Mucosa of gallbladder (tissue), 1 donor: ENCODE measurements at places on chromosomes 4 and X. TPM values are rescaled to one million over a fixed set of nuclear protein-coding genes. Genes with fewer than 3 reads are reported as not detected.

The FGFBP1 gene
- total RNA-seq = not detected

The MAGEA12 gene
- not detected for total RNA-seq

The MFAP3L gene
- 4.5 TPM for total RNA-seq

The JCHAIN gene
- total RNA-seq = 12.3 TPM

The PNCK gene
- 28.3 TPM for total RNA-seq

The GAGE13 gene
- total RNA-seq = 0.63 TPM
